Cardiac muscle cell (in vitro differentiated cells and primary cell): ENCODE measurements at places on chromosomes 4 and X. TPM values are rescaled to one million over a fixed set of nuclear protein-coding genes. Genes with fewer than 3 reads are reported as not detected.

STAP1 gene
- not detected in 2 replicates for total RNA-seq

GPAT3 gene
- 2.3 and 5.1 TPM in 2 replicates for total RNA-seq

MAP7D2 gene
- total RNA-seq = 0.04 and 0.36 TPM in 2 replicates

ASB5 gene
- not detected in 2 replicates for total RNA-seq

UCHL1 gene
- total RNA-seq = 36.3 and 71.8 TPM in 2 replicates

PCDH19 gene
- total RNA-seq = 0.60 TPM in 2 replicates

EREG gene
- not detected in 2 replicates for total RNA-seq

ZCCHC18 gene
- total RNA-seq = 4.1 and 4.5 TPM in 2 replicates

FGF13 gene
- total RNA-seq = 23.7 and 26.4 TPM in 2 replicates

SOWAHD gene
- total RNA-seq = 0.95 and 1.3 TPM in 2 replicates

RAB39B gene
- 1.7 and 2.1 TPM in 2 replicates for total RNA-seq

CWH43 gene
- total RNA-seq = not detected in 2 replicates

CLCN5 gene
- 16.6 TPM in 2 replicates for total RNA-seq

REELD1 gene
- not detected in 2 replicates for total RNA-seq

BCAP31 gene
- total RNA-seq = 74.7 and 94.0 TPM in 2 replicates

LANCL3 gene
- total RNA-seq = 0.28 and 0.33 TPM in 2 replicates

SUPT20HL1 gene
- total RNA-seq = 0.04 TPM in 1 of 2 replicates, not detected in the other

DUX4 gene
- not detected in 2 replicates for total RNA-seq

TRIM2 gene
- 40.4 and 52.7 TPM in 2 replicates for total RNA-seq

ARAF gene
- 44.1 and 45.5 TPM in 2 replicates for total RNA-seq

ZCCHC12 gene
- total RNA-seq = 2.5 and 5.0 TPM in 2 replicates

XAGE2 gene
- total RNA-seq = not detected in 2 replicates

PABPC1L2B gene
- 0.33 TPM in 1 of 2 replicates, not detected in the other for total RNA-seq

ARMCX1 gene
- 33.8 and 40.8 TPM in 2 replicates for total RNA-seq

GLOD5 gene
- not detected in 2 replicates for total RNA-seq

PF4V1 gene
- total RNA-seq = not detected in 2 replicates

ENPEP gene
- total RNA-seq = 2.7 and 5.5 TPM in 2 replicates
